ENCODE measurements at places on chromosomes 16 and 17.

DNA sequence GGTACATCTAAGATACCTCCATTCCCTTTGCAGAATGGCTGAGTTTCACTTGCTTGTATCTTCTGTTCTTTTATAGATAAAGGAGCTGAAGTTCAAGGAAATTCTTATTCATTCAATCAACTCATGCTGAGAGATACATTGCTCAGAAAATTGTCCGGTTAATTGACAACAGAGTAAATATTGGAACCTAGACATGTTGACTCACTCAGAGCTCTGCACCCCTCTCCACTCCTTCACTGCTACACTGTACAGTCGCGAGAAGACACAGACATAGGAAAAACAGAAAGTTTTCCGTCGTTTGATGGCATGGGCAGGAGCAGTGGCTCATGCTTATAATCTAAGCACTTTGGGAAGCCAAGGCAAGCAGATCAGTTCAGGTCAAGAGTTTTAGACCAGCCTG is 690.5 kb upstream of the SOX9 start:
- no peak for DNase-seq

DNA sequence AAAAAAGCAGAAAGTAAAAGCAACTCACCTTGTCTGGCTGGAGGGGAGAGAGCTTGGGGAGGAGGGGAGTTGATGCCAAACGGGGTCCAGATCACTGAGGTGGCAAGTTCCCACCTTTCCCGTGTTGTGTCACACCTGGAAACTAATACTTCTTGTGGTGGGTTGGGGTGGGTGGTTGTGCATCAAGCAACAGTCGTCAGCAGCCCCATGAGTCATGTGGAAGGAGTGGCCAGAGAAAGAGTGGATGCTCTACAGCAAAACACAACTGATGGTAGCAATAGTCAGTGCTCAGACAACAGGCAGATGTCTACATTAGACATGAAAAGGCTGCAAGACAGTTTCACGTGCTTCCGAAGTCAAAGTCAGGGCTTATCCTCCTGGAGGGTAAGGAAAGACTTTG is 35.4 kb downstream of the ARSG start:
- no peak for DNase-seq

- DNase-seq = no peak
These were observed 26.5 kb upstream of the WFIKKN2 start for GRCh38 chr17:50808888-50809287.

GRCh38 chr17:49994085-49995054 is 654 bp downstream of the DLX3 start:
- DNase-seq = no peak

- no peak for DNase-seq
These were observed 9.7 kb upstream of the ITGA3 start for GRCh38 chr17:50046179-50046578.

- no peak for DNase-seq
These were observed 186.0 kb downstream of the TANC2 start for GRCh38 chr17:63151941-63152523.

- no peak for DNase-seq
These were observed 4.5 kb downstream of the ATMIN start for GRCh38 chr16:81040131-81040530.

DNA sequence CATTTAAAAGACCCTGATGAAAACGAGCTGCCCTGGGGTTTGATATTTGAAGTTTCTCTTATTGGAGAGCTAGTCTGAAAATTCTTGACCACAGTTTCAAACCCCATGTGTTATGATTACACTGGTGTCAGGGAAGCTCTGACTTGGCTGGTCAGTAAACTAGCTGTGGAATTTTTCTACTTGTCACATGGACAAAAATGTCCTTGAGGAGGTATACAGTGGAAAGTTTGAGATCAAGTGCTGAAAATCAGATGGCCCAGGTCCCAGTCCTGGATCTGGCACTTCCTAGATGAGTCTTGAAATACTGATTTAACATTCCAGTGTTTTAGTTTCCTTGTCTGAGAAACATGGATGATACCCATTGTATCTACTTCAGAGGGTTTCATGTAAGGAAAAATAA is 30.7 kb upstream of the SOX9 start:
- DNase-seq = no peak

DNA sequence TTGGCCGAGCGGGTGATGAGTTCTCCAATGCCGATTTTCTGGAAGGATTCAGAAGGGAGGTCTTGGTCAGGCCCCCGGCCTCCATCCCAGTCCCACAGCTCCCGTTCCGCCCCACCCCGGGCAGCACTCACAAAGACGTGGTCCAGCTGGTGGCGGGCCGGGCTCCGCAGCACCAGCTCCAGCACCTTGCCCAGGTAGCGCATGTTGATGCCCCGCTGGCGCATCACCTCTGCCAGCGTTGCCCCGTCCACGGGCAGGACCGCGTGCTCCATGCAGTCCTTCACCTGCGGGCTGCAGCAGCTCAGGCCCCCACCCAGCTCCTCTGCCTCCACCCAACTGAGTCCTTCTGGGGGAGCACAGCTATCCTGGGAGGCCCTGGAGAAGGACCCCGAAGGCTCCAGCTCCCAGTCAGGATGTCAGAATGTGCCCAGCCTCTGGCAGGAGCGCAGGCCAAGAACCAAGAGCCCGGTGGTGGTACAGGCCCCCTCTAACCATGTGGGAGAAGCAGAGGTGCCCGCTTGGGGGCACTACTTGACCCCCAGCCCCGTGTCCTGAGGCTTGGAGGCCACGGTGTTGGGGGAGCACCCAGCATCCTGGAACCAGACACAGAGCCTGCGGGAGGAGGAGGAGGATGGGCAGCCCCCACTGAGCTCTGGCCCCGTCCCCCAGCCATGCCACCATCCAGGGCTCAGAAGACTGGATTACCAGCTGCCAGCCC is 16.2 kb downstream of the CLUH start:
- DNase-seq = no peak

GRCh38 chr17:48488548-48489106 is 42.2 kb downstream of the HOXB1 start:
- no peak for DNase-seq

GRCh38 chr17:7549401-7550055 is 670 bp downstream of the TNFSF12 start:
- DNase-seq = no peak

DNA sequence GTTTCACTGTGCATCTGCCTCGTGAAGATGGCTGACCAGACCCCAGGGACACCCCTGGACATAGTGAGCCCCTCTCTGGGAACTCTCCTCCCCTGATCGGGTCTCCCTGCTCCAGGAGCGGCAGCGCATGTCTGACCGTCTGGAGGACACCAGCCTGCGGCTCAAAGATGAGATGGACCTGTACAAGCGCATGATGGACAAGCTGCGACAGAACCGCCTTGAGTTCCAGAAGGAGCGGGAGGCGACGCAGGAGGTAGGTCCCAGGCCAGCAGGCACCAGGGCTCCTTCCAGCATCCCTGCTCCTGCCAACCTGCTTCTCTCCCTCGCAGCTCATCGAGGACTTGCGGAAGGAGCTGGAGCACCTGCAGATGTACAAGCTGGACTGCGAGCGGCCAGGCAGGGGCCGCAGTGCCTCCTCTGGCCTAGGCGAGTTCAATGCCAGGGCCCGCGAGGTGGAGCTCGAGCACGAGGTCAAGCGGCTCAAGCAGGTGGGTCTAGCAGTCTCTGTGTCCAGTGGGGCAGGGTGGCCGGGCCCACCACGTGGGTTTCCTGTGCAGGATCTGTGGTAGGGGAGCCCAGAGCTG is 136.9 kb downstream of the RAB11FIP4 start:
- DNase-seq = no peak

GRCh38 chr16:24839347-24839972 is 6.3 kb upstream of the SLC5A11 start:
- DNase-seq = no peak

DNA sequence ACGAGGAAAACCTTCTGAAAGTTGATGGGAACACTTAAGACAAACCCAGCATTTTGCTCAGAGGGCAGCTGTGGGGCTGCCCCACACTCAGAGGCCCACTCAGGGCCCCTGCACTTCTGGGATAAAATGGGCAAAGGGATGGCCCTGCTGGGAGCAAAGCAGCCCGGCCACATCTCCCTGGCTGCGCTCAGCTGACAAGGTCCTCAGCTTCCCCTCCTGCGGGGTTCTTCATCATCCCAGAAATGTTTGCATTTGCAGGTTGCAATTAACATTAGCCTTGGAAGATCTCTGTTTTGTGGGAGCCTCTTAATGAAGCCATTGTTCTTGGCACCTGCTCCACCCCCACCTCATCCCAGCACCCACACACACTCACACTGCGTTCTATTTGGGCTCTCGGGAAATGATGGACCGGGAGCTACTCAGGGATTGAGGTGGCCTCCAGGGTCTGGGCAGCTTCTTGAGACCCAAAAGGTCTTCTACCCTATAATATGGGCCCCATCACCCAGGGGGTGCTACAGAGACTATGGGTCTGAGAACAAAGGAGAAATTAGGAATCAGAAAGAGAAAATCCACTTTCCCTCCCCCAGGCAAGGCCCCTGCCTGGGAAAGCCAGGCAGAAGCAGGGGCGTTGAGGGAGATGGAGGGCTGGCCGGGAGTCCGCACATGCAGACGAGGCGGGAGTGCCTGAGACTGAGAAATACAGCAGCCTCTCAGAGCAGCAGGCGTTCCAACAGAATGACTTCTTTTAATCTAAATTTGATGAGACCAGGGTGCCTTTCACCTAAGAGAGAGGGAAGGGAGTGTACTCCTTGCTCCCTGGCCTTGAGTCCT is 53.7 kb upstream of the RPL38 start:
- no peak for DNase-seq

GRCh38 chr17:59513934-59514841 is 51.2 kb upstream of the DHX40 start:
- DNase-seq = peak; percentile 96

DNA sequence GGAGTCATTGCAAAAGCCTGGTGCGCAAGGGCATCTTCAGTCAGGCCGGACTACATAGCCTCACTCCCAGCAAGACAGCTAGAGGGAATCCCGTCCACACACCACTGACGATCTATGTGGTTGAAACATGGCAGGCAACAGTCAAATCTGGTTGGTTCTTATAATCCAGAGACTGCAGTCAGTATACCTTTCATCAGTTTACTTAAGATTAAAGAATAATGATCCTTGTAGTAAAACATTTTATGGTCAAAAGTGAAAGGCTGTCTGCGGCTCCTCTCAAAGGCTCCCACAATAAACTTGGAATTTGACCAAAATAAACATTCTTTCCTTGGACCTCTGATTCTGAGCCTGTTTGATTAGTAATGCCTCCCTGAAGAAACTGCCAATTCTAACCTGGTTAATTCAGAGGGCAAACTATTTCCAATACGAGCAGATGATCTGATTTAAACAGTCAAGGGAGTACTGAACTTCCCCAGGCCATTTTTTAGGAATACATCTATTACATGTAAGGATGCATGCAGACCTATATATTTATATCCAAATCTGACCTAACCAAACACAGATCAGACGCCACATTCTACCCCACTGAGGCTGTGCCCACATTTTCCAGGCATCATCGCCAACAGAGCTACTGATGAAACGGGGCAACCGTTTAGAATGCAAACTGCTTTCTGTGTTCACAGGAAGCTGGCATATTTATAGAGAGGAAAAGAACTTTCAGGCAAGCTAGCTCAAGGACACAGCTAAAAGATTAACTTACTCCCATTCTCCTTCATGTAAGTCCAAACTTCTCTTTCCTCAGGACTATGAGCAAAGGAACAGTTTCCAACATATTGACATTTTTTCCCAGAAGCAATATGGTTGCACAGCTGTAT is 15.3 kb upstream of the TXNDC11 start:
- no peak for DNase-seq

- DNase-seq = no peak
These were observed 17.1 kb upstream of the SREBF1 start for GRCh38 chr17:17853811-17854447.

DNA sequence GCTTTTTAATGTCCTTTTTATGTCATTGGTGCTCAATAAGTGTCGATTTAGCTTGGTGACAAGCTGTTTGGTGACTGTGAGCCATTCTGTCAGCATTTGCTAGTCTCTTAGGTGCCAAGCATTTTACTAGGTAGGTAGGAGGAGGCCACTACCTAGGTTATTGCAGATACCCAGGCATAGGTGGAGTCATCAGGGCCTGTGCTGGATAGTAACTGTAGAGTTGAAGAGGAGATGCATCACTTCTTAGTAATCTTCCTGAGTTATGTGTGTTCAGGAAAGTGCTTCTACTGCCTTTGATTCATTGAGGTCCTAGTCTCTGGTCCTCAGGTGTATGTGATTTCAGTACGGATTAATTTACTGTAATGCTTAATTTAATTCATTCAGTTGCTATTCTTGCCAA is 17.7 kb downstream of the USP10 start:
- no peak for DNase-seq

DNA sequence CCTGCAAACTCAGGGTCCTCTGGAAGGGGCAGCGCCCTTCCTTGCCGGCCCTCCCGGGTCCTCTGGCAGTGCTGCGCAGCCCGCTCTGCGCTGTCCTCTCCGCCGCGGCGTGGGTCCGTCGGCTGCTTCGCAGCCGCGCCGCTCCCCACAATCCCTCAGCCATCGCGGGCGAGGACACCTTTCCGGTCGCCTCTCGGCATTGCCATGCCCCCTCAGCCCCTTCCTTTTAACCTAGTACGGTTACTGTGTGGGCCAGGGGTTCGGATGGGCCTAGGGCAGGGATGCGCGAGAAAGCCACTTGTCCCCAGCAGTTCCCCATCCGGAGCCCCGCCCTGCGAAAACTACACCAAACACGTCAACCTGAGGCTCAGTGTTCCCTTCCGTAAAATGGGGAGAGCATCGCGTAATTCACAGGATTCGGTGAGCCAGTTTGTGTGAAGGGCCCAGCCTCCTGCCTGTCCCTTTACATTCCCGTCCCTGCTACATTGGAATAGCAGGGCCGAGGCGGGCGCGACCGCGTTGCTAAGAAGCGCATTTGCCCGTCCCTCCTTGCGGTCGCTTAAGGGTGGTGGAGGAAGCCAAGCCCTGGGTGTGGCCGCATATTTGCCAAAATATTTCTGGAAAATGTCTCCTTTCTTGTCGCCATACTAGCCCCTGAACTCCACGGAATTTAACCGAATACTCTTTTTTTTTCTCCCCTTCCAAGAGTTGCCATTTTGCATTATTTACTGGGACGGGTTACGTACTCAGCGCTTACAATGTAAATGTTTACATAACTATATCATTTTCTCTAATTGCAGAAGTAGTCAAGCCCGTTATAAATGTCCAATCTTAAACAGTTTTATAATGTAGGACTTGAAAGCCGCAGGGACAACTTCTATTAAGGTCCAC is 13.2 kb downstream of the COPZ2 start:
- no peak for DNase-seq

DNA sequence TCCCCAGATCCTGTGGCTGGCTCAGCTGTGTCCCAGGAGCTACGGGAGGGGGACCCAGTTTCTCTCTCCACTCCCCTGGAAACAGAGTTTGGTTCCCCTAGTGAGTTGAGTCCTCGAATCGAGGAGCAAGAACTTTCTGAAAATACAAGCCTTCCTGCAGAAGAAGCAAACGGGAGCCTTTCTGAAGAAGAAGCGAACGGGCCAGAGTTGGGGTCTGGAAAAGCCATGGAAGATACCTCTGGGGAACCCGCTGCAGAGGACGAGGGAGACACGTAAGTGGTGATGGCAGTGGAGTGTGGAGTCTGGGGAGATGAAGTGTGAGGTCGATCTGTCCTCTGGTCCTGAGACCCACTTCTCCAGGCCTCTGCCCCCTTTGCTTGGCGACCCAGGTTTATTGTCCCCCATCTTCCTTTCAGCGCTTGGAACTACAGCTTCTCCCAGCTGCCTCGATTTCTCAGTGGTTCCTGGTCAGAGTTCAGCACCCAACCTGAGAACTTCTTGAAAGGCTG is 585 bp downstream of the WRAP53 start:
- no peak for DNase-seq
